Thoracic aorta (tissue), 2 donors: ENCODE measurements at places on chromosomes 6 and 20.

DNA sequence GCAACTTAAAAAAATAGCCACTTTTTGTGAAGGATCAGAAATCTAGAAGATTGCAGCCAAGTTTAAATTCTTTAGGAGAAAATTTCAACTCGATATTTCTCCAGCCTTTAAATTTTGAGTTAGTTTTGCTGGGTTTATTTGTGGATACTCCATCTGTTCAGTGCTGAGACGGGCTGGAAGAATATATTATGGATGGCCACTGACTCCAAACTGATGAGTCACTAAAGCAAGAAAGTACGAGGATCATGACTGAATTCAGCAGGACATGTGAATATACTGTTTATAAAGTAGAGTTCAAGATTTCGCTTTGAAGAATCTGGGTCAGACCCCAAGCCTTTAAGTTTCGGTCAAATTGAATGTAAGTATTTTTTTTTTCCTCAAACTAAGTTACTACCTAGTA, 199.5 kb downstream of the ADGRB3 start:
- no peaks in the 10 kb centered on the region for H3K36me3 ChIP-seq
- no peak overlapping the region for H3K27ac ChIP-seq
- no peak overlapping the region for H3K4me3 ChIP-seq
- DNase-seq, result no peak
- no peaks in the 10 kb centered on the region for H3K4me1 ChIP-seq

GRCh38 chr6:79277109-79277508, 42.6 kb upstream of the HMGN3 start:
- no peaks in the 10 kb centered on the region for H3K27me3 ChIP-seq
- DNase-seq, result no peak
- H3K4me1 ChIP-seq, result peaks cover 10% of the 10 kb centered on the region
- H3K36me3 ChIP-seq, result no peaks in the 10 kb centered on the region
- H3K27ac ChIP-seq, result no peak overlapping the region
- no peak overlapping the region for H3K4me3 ChIP-seq

- no peak overlapping the region for H3K4me3 ChIP-seq
- H3K36me3 ChIP-seq, result no peaks in the 10 kb centered on the region
- no peak for DNase-seq
- no peak overlapping the region for H3K27ac ChIP-seq
Measured at GRCh38 chr6:5729080-5729434, 277.7 kb downstream of the NRN1 start.

GRCh38 chr6:170028629-170029345, 262.1 kb downstream of the DLL1 start:
- DNase-seq, result no peak
- H3K27me3 ChIP-seq, result no peaks in the 10 kb centered on the region
- H3K36me3 ChIP-seq, result no peaks in the 10 kb centered on the region
- no peak overlapping the region for H3K27ac ChIP-seq
- no peak overlapping the region for H3K4me3 ChIP-seq
- H3K4me1 ChIP-seq, result no peaks in the 10 kb centered on the region

GRCh38 chr6:128410584-128410983, 109.8 kb downstream of the PTPRK start:
- H3K4me1 ChIP-seq, result no peaks in the 10 kb centered on the region
- H3K4me3 ChIP-seq, result no peak overlapping the region
- H3K27ac ChIP-seq, result no peak overlapping the region
- no peak for DNase-seq
- H3K36me3 ChIP-seq, result no peaks in the 10 kb centered on the region

DNA sequence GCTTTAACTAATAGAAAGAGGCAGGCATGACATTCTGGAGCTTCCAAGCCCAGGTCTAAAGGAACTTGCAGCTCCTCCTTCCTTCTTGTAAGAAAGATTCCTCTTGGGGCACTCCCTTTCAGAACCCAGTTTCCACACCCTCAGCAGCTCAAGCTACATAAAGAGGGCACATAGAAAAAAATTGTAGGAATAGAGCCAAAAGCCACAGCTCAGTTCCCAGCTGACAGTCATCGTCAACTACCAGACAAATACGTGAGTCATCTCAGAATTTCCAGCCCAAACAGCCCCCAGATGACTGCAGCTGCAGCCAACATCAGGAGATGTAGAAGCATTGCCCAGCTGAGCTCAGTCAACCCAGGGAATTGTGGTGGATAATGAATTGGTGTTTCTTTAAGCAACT, 349.8 kb upstream of the ARID1B start:
- H3K27me3 ChIP-seq, result no peaks in the 10 kb centered on the region
- no peaks in the 10 kb centered on the region for H3K4me1 ChIP-seq
- H3K36me3 ChIP-seq, result no peaks in the 10 kb centered on the region

GRCh38 chr6:8821981-8822381, 386.6 kb upstream of the SLC35B3 start:
- H3K4me3 ChIP-seq, result no peak overlapping the region
- no peaks in the 10 kb centered on the region for H3K36me3 ChIP-seq
- no peaks in the 10 kb centered on the region for H3K4me1 ChIP-seq
- H3K27me3 ChIP-seq, result no peaks in the 10 kb centered on the region
- no peak for DNase-seq

DNA sequence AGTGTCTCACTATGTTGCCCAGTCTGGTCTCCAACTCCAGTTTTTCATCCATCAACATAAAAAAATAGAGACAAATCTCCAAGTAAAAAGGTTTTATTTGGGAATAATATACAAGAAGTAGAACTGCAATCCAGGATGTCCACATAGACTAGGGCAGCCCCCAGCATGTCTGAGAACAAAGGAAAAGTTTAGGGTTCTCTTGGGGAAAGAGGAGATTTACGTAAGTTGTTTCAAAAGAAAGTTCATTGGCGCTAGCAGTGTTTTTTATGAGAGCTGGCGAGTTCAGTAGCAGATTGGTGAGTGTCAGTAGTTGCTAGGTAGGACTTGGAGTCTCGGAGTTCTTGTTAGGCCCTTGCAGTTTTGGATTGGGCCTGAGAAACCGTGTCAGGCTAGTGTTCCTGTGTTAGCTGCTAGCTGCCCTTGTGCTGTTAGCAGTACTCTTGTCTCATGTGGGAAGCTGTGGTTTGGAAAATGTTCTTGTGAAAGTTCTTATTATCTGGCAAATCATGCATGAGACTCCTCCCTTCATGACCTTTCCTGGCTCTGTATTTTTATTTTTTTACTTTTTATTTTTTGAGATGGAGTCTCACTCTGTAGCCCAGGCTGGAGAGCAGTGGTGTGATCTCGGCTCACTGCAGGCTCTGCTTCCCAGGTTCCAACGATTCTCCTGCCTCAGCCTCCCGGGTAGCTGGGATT, 24.7 kb downstream of the TTLL9 start:
- H3K36me3 ChIP-seq, result no peaks in the 10 kb centered on the region
- H3K4me1 ChIP-seq, result no peaks in the 10 kb centered on the region
- peak overlapping the region; percentile 57 for H3K27ac ChIP-seq
- peak; percentile 45 for DNase-seq
- peak overlapping the region; percentile 24 for H3K4me3 ChIP-seq

DNA sequence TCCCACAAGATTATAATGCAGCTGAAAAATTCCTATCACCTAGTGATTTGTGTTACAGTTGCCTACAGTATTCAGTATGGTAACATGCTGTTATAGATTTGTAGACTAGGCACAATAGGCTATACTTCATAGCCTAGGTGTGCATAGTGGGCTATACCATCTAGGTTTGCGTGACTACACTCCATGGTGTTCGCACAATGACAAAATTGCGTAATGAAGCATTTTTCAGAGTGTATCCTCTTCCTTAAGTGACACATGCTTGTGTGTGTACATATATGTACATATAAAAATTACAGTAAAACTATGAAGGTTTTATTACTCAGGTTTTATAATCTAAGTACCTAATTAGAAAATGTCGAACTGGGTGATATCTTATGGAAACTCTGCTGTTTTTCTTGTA, 133.0 kb downstream of the FARS2 start:
- H3K4me3 ChIP-seq, result no peak overlapping the region
- DNase-seq, result no peak
- H3K27me3 ChIP-seq, result no peaks in the 10 kb centered on the region
- no peak overlapping the region for H3K27ac ChIP-seq
- H3K36me3 ChIP-seq, result no peaks in the 10 kb centered on the region

DNA sequence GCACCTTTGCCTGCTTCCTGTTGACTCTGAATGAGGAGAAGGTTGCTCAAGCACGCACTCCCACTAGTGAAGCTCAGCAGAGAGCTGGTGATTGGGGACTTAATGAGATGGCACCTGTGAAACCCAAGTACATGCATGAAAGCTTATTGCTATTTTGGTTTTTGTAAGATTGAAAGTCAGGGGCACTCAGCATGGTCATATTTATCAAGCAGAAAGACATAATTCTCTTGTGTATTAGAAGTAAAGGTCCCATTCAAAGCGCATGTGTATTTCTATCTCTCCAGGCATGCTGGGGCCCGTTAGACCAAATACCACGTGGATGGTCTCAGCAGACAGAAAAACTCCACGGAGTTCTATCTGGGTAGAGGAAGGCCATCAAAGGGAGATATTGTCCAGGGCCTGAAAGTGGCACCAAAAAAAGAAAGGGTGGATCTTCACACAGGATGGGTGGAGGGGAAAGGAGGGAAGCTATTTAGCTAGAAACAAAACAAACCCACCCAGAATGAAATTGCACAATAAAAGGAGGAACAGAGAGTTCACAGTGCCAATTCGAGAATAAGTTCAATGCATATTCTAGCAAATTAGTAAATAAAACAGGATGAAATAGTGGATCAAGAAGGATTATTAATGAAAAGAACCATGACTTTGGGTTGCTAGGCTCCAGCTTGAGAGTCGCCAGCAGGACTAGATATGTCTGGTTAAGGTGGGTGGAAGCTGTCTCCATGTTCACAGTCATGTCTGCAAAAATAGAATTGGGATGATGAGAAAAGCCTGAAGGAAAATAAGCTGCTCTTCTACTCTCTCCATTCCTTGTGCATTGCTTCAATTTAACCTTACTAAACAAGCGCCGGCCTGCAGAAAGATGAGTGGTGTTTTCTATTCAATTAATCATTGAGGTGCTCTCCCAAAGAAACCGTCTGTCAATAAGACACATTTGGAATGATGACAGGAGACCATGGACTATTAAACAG, 224.9 kb upstream of the DTNBP1 start:
- DNase-seq, result no peak
- H3K27ac ChIP-seq, result no peak overlapping the region
- no peaks in the 10 kb centered on the region for H3K4me1 ChIP-seq
- no peaks in the 10 kb centered on the region for H3K36me3 ChIP-seq

DNA sequence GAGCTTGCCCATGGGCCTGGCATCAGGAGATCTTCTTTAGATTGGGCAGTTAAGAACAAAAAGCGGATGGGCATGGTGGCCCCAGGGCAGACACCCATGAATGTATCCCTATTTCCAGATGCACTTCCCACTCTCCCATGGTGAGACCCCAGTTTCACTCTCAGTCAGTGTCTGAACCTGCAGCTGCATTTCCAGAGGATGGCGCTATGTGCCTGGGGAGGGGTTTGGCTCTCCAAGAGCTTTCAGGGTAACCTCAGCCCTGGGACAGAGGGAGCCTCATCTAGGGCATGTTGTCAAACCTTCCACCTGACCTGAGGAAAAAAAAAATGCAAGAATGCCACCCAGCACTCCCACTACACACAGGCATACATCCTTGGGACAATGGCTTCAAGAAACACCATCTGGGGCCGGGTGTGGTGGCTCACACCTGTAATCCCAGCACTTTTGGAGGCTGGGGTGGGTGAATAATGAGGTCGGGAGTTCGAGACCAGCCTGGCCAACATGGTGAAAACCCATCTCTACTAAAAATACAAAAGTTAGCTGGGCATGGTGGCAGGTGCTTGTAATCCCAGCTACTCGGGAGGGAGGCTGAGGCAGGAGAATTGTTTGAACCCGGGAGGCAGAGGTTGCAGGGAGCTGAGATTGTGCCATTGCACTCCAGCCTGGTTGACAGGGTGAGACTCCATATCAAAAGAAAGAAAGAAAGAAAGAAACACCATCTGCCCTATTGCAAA, 1.9 kb downstream of the CST9L start:
- DNase-seq, result no peak
- no peak overlapping the region for H3K4me3 ChIP-seq
- no peaks in the 10 kb centered on the region for H3K27me3 ChIP-seq
- no peak overlapping the region for H3K27ac ChIP-seq

GRCh38 chr20:54184904-54185626, 11.3 kb upstream of the CYP24A1 start:
- H3K4me1 ChIP-seq, result no peaks in the 10 kb centered on the region
- no peak for DNase-seq
- H3K36me3 ChIP-seq, result no peaks in the 10 kb centered on the region
- no peaks in the 10 kb centered on the region for H3K27me3 ChIP-seq
- no peak overlapping the region for H3K27ac ChIP-seq

DNA sequence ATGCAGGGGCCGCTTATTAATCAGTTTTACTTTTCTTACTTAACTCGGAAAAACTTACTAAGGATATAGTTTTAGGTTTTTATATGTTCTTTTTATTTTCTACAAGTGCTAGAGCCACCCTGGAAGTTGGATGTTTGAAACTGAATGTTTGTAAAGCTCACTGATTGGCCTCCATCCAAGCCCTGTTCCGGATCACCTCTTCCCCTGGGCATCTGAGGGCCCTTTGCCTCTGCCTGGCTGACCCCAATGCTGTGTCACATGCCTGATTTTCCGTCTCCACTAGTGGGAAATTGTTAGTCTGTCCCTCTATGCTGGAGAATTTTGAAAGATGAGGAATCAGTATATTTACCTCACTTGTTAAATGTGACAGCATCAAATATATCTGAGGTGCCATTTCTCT, 79.3 kb downstream of the SLC35F1 start:
- no peaks in the 10 kb centered on the region for H3K27me3 ChIP-seq
- DNase-seq, result no peak
- no peak overlapping the region for H3K4me3 ChIP-seq
- H3K36me3 ChIP-seq, result no peaks in the 10 kb centered on the region
- H3K4me1 ChIP-seq, result no peaks in the 10 kb centered on the region

DNA sequence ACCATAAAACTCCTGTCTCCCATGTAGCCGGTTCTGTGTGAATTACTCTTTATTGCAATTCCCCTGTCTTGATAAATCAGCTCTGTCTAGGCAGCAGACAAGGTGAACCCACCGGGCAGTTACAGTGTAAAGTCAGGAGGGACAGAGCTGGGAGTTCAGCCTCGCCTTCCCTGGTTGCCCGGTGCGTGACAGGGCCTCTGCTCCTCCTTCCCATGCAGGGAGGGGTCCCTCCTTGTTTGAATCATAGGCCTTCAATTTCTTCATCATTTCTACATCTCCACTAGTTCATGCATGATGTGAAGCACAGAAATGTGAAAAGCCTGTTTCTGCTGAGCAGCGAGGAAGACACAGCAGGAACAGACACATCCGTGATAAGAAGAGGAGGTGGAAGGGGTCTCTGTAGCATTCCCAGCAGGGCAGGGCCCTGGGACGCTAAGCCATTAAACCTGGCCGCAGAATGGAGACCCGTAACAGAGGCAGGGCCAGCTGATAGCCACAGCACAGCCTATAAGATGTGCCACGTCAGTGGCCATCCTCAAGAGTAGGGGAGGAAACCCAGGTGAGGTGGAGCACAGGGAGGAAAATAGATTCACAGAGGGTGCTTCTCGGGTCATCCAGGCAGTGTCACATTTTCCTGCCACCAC, 106.7 kb upstream of the CST7 start:
- DNase-seq, result no peak
- no peaks in the 10 kb centered on the region for H3K36me3 ChIP-seq
- no peak overlapping the region for H3K4me3 ChIP-seq
- H3K4me1 ChIP-seq, result no peaks in the 10 kb centered on the region

GRCh38 chr20:9500121-9500520, 14.3 kb upstream of the LAMP5 start:
- H3K27me3 ChIP-seq, result no peaks in the 10 kb centered on the region
- H3K27ac ChIP-seq, result no peak overlapping the region
- no peaks in the 10 kb centered on the region for H3K4me1 ChIP-seq
- H3K36me3 ChIP-seq, result no peaks in the 10 kb centered on the region
